ENCODE measurements at places on chromosomes 11 and 22.

GRCh38 chr22:20589614-20590476, 82.4 kb downstream of the MED15 start:
- DNase-seq = no peak

DNA sequence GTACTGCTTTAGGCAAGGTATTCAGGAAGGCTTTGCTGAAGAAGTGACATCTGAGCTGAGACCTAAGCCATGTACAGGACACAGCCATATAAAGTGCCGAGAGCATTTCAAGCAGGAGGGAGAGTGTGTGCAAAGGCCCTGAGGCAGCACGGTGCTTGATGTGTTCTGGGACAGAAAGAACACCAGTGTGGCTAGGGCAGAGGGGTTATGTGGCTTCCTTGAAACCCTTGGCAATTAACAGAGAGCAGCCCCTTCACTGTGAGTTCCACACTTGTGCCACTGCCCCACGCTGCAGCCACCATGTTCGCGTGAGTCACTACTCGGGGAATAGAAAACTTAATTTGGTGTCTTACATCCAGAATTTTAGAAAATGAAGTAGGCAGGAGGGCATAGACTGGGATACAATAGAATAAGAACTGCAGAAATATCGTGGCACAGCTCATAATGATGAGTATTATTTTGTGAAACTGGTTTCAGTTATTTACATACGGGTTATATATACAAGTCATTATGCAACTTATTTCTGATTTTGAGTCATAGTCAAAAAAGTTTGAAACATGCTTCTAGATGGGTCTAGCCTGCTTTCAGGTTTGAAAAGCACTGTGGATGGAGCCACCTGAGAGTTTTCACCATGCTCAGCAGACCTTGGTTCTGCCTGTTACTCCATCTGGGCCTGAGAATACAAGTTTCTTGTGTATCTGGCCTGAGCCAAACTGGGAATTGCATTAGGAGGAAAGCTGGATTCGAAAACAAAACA, 11.8 kb downstream of the IL10RA start:
- no peak for DNase-seq

DNA sequence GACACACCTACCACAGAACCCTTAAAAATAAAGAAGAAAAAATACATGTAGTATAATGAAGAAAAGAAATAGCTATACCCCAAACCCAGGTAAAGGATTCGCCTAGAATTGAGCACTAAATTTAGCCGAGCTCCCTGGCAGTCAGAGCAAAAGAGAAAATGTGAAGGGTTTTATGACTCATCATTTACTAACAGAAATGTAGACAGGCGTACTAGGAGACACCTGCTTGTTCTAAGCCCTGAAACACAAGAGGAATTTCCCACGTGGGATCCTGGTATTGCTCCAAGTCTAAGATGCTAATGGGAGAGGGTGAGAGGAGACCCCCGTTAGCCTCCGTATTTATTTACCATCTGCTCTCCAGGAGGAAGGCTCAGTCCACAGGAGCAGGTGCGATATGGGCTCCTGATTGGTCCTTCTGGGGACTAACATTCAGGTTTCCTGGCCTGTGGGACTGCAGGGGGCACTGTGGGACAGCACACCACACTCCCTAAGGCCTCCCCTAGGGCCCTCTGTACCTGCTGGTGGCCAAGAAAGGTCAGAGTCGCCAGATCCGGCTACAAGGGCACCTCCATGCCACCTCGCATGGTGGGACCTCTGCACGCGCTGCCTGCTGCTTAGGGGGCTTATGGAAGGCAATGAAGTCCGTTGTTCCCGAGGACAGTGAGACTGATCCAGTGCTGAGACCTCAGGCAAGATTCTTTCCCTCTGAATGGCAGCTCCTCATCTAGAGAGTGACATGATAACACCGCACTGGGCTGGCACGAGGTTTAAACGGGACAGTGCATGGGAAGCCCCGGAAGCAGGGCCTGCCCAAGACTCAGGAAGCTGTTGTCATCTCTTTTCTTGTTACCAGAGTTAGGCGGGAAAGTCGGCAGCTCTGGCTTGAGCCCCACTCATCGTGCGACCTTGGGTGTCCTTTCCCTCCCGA, 25.8 kb downstream of the KCNC1 start:
- DNase-seq = no peak

GRCh38 chr22:35561796-35562526, 21.3 kb downstream of the RASD2 start:
- DNase-seq = no peak

DNA sequence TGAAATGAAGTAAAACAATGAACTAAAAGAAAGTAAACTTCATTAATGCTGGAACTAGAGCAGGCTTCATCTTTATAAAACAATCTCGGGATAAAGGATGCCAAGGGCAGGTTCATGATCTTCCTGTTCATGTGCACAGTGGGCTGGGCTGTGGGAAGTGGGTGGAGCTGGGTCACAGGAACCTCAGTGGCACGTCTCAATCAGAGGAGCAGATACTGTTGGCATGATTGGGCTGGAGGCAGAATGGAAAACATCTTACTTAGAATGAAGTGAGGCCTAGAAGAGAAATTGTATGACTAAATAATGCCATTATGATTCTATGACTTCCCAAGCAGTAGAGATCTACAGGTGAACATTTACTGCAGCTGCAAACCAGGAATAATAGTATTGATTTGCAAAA, 45.4 kb upstream of the CALCB start:
- no peak for DNase-seq

- no peak for DNase-seq
These were observed 77.6 kb downstream of the PLEKHA7 start for GRCh38 chr11:16936643-16937042.

DNA sequence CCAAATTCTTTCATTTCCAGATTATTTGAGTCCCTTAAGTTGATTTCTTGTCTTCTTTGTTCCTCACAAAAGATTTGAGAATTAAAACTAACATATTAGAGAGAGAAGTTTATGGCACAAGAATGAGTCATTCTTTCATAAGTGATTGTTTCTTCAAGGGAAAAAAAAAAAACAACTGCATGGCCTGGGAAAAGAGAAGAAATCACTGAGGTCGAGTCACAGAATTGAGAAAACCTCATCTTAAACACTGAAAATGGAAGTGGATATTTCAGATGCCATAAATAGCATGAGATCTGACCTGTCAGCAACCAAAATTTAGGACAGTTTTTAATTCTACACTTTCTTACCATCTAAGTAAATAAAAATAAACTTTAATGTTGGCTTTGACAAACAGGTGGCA, 87.2 kb downstream of the CWF19L2 start:
- no peak for DNase-seq

DNA sequence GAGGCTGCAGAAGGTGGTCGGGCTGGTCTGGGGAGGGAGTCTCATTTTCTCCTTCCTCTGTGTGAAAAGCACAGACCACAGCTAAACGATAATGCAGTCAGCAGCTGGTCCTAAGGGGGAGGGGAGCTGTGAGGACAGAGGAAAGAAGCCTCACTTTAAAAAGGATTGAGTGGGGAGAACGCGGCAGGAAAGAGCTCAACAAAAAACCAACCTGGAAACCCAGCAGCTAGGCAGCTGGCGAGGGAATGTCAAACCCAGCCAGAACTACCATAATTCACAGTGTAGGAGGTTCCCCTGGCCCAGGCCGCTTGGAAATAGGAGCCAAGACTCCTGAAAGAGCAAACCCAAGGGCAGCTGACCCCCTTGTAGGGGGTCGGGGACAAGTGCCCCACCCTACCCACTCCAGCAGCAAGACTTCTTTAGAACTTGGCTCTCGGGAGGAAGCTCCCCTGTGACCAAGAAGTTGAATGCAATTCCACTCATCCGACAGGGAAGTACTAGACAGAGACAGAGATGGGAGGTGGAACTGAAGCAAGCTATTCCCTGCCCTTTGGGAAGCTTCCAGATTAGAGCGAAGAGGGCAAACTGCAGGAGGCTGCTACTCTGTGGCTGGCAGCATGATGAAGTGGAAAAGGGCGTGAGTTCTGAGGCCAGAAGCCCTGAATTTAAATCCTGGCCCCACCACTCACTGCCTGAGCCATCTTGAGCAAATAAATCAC, 16.5 kb upstream of the DGKZ start:
- no peak for DNase-seq

- no peak for DNase-seq
These were observed 2.9 kb upstream of the CADM1 start for GRCh38 chr11:115506954-115507675.

DNA sequence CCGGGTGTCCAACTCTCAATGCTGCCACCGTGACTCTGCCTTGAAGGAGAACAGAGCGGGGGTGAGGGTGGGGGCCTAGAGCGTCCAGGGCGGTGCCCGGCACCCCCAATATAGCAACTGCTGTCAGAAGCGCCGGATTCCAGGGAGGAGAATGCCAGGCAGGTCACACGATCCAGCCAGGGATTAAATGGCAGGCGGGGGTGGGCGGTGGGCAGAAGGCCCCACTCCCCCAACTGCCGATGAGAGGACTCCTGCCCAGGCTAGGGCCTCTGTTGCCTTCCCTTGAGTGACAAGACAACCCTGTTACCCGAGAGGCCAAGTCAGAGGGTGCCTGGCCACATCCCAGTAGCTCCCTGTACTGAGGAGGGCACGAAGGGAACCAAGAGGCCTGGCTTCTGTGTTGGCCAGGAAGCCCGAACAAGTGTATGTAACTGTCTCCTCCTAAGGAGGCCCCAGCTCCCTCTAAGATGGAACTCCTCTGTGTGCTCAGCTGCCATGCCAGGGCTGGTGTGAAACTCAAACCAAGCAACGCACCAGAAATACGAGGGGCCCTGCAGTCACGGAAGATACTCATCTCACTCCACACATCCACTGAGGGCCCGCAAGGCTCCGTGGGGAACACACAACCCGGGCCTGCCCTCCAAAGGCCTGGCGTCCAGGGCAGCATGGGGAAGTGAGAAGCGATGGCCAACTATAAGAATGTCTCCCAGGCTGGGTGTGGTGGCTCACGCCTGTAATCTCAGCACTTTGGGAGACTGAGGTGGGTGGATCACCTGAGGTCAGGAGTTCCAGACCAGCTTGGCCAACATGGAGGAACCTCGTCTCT, 3.0 kb downstream of the PACSIN3 start:
- no peak for DNase-seq

- no peak for DNase-seq
These were observed 141.1 kb upstream of the ARHGAP42 start for GRCh38 chr11:100545970-100546369.

GRCh38 chr11:23311986-23312940, 452.0 kb upstream of the CCDC179 start:
- no peak for DNase-seq

GRCh38 chr22:30010789-30011405, 69.4 kb upstream of the HORMAD2 start:
- DNase-seq = no peak

- DNase-seq = no peak
These were observed 60.5 kb downstream of the ADAMTS15 start for GRCh38 chr11:130508913-130509312.

- no peak for DNase-seq
These were observed 20.1 kb downstream of the FZD4 start for GRCh38 chr11:86934926-86935579.

GRCh38 chr22:46737105-46737975, 712 bp downstream of the CERK start:
- DNase-seq = peak; percentile 14

DNA sequence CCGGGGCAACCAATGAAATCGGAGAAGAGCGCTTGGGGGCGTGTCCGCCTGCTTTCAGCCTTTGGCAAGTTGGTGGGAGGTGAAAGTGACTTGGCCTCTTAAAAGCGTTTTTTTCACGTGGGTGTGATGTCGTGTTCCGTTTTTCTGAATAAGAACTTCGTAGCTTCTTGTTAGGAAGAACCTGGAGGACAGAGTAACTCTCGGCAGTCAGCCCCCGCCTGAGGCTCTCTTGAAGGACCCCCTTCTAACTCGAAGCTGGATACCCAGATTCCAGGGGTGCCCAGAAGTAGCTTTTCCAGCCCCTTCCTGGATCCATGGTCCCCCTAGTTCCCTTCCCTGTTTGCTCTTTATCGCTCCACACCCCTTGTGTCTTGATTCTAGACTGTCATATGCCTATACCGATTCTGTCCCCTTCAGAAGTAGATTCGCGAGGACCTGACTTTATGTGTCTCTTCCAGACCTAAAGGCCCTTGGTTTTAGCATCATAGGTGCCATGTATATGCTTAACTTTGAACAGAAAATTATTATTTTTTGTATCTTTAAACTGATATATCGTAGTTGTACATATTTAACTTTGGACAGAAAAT, 915 bp upstream of the OSBP start:
- no peak for DNase-seq

DNA sequence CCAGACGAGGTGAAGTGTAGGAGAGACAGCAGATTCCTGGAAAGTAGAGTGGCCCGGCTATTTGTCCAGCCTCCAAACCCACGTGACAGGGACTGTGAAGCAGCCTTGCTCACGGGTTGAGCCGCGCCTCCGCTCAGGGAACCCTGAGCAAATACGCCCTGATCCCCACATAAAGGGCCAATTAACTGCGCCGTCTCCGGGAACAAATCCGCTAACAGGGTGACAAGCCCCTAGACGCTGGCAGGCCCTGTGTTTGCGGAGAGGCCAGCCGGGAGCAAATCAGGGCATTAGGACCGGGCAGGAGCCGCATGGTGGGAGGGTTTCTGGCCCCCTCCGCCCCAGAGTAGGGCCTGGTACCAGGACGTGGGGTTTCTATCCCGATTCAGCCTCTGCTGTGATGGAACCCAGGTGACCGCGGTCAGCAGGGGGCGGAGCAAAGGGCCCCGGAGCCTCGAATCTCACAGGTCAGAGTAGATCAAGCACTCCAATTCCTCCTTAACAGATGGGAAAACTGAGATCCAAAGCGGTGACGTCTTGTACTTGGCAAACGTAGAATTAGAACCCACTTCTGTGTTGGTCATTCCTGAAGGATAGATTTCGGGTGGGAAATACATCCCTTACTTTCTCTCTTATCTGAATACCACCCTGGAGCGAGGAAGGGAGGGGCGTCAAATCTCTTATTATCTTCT, 2.0 kb upstream of the ROBO3 start:
- no peak for DNase-seq

DNA sequence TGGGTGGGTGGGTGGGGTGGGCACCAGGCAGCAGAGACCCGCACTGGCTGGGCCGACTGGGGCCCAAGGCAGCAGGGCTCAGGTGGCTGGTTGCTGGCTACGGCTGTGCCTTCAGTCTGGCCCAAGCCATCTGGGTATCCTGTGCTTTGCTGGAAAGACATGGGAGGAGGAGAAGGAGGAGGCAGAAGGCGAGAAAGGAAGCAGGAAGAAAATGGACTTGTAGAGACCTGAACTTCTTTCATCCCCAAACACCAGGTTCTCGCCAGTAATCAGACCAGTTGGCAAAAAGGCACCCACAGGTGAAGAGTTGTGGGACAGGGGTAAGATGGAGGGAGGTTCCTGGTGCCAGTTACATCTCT, 78.8 kb downstream of the IGLL1 start:
- no peak for DNase-seq

DNA sequence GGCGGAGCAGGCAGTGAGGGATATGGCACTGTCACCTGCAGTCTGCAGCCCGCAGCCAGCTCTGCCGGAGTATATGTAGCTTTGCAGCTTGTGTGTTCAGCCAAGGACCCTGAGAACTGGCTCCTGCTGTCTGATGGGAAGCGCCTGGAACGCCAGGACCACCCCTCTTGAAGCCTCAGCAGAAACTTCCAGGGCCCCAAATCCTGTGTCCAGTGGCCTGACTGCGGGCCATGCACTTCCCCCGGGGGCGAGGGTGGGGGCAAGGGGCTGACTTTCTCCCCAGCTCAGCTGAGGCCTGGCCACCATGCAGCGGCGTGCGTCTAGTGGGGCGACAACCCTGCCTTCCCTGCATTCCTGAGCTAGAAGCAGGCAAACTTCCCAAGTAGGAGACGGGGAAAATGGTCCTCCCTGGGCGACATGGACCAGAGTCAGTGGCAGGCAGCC, 32.3 kb downstream of the PISD start:
- no peak for DNase-seq
